ENCODE measurements at places on chromosomes 4 and X. TPM values are rescaled to one million over a fixed set of nuclear protein-coding genes. Genes with fewer than 3 reads are reported as not detected.

Gene IL21
- not detected for polyA plus RNA-seq

Gene UCP1
- polyA plus RNA-seq: not detected

Gene INTU
- polyA plus RNA-seq: 14.0 TPM

Gene CHRDL1
- 3.3 TPM for polyA plus RNA-seq

Gene DCHS2
- polyA plus RNA-seq: 0.88 TPM

Gene SSX4
- polyA plus RNA-seq: not detected

Gene GPR173
- polyA plus RNA-seq: 26.9 TPM

Gene DOK7
- 0.66 TPM for polyA plus RNA-seq

Gene DCAF12L2
- 1.8 TPM for polyA plus RNA-seq

Gene APEX2
- 3.0 TPM for polyA plus RNA-seq

Gene ZRSR2
- polyA plus RNA-seq: 11.2 TPM

Gene SULT1E1
- polyA plus RNA-seq: not detected

Gene GABRG1
- polyA plus RNA-seq: 0.22 TPM

Gene PAK3
- 92.4 TPM for polyA plus RNA-seq

Gene NXF2B
- not detected for polyA plus RNA-seq

Gene CLDN34
- not detected for polyA plus RNA-seq

Gene SLC7A11
- 0.46 TPM for polyA plus RNA-seq

Gene C4orf50
- 1.6 TPM for polyA plus RNA-seq

Gene DOCK11
- 37.2 TPM for polyA plus RNA-seq

Gene DCAF4L1
- 0.42 TPM for polyA plus RNA-seq

Gene ZDHHC15
- 9.3 TPM for polyA plus RNA-seq

Gene HCCS
- 17.6 TPM for polyA plus RNA-seq

Gene DAPP1
- not detected for polyA plus RNA-seq

Gene ITIH6
- polyA plus RNA-seq: not detected

Gene QRFPR
- 1.0 TPM for polyA plus RNA-seq

Gene NIPAL1
- 0.52 TPM for polyA plus RNA-seq

Gene USP26
- not detected for polyA plus RNA-seq

Gene FUNDC1
- polyA plus RNA-seq: 30.9 TPM

Gene NPY2R
- 1.2 TPM for polyA plus RNA-seq

Gene PABPC1L2A
- polyA plus RNA-seq: 0.56 TPM

Gene SCD5
- 226 TPM for polyA plus RNA-seq

Gene TMEM271
- 16.0 TPM for polyA plus RNA-seq

Gene PGAM4
- polyA plus RNA-seq: not detected

Gene GLRA3
- 0.76 TPM for polyA plus RNA-seq

Gene MAGEA1
- polyA plus RNA-seq: not detected

Gene PF4V1
- polyA plus RNA-seq: not detected

Gene TENT5D
- polyA plus RNA-seq: not detected

Gene HERC6
- polyA plus RNA-seq: 0.33 TPM

Gene FANCB
- 0.17 TPM for polyA plus RNA-seq

Gene CPEB2
- polyA plus RNA-seq: 12.4 TPM

Gene ARX
- polyA plus RNA-seq: 42.8 TPM

Gene TCP11X2
- polyA plus RNA-seq: 0.12 TPM

Gene TCEANC
- polyA plus RNA-seq: 5.0 TPM

Gene PROM1
- 2.3 TPM for polyA plus RNA-seq

Gene HEPH
- polyA plus RNA-seq: 8.7 TPM

Gene KIAA1210
- not detected for polyA plus RNA-seq

Gene MAGEB2
- polyA plus RNA-seq: not detected

Gene RBM46
- 0.09 TPM for polyA plus RNA-seq

Gene SLC38A5
- polyA plus RNA-seq: 3.3 TPM

Gene FABP2
- not detected for polyA plus RNA-seq

Gene ZAR1
- polyA plus RNA-seq: 0.88 TPM

Gene ZFP42
- not detected for polyA plus RNA-seq

Gene SYNPO2
- polyA plus RNA-seq: 0.10 TPM

Gene SPANXA2
- not detected for polyA plus RNA-seq

Gene SLC25A14
- 127 TPM for polyA plus RNA-seq

Gene MID1IP1
- 11.1 TPM for polyA plus RNA-seq

Gene RTL9
- 0.58 TPM for polyA plus RNA-seq

Gene RAB41
- polyA plus RNA-seq: not detected

Gene MGAT4D
- polyA plus RNA-seq: 0.05 TPM
